ENCODE measurements at places on chromosomes 7 and 10.

DNA sequence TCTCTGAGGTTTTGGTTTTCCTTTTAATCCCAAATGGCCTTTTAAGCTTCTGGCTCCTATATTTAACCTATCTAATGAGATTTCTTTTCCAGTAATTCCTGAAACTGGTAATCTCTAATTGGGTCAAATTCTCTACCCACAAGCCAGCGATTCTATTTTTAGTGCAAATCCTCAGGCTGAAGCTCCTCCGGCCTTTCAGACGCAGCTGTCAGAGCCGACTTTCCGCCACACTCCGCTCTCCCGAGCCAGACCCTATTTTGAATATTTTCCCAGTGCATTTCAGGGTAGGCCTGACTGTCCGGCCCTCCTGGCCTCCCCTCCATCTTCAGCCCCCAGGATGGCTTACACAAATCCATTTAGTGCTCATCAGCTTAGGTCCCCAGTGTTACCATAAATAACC is 9.7 kb upstream of the ADCY1 start:
- no peak for DNase-seq

DNA sequence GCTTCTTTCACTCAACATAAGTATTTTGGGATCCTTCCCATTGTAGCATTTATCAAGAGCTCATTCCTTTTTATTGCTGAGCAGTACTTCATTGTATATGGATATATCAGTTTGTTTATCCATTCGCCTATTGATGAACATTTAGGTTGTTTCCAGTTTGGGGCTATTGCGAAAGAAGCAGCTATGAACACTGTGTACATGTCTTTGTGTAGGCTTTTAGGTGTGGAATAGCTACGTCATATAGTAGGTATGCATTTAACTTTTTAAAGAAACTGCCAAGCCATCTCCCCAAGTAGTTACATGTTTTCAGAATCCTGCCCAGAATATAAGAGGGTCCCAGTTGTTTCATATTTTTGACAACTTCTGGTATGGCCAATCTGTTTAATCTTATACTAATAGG is 468.1 kb downstream of the IPMK start:
- no peak for DNase-seq

DNA sequence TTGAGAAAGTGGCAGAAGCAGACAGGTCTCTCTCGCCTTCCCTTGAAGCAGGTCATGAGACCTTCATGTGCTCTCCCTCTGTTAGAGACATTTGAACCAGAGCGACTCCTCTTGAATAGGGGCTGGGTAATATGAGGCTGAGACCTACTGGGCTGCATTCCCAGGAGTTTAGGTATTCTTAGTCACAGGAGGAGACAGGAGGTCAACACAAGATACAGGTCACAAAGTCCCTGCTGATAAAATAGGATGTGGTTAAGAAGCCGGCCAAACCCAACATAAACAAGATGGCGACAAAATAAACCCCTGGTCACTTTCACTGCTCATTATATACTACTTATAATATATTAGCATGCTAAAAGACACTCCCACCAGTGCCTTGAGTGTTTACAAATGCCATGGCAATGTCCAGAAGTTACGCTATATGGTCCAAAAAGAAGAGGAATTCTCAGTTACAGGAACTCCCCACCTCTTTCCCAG is 43.5 kb upstream of the MSRB2 start:
- DNase-seq, result no peak

GRCh38 chr10:73433538-73433867 is at the start of gene MSS51:
TSS of gene MSS51 (minus strand) at chr10:73433561. CDS start at chr10:73428284, 5,277 bp downstream.
- no peak for DNase-seq

DNA sequence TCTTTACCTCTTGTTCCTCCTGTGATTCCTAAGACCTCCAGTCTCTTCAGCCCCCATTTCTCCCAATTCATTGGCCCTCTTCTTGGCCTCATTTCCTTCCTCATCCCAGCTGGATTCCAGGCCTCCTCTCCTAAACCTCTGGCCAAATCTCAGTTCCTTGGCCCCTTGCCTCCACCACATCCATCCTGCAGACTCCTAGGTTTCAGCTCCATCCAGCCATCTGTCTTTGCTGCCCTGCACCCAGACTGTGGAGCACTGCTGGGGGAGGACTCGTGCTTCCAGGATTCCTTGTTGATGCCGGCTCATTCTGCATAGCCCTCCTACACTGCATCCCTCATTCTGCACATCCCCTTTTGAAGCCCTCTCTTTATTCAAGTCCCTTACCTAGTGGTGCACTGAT is 6.7 kb downstream of the PLAC9 start:
- DNase-seq, result no peak
